T-helper 2 cell treated with Interferon-gamma antibody and Interleukin-4, amounts not matched to agents 5 μg/mL and 100 μg/mL, for 36 hours (primary cell): ENCODE measurements at places on chromosomes 6 and 20.
A peak's percentile ranks its signal among the peaks of the same experiment; 100 is the strongest.

DNA sequence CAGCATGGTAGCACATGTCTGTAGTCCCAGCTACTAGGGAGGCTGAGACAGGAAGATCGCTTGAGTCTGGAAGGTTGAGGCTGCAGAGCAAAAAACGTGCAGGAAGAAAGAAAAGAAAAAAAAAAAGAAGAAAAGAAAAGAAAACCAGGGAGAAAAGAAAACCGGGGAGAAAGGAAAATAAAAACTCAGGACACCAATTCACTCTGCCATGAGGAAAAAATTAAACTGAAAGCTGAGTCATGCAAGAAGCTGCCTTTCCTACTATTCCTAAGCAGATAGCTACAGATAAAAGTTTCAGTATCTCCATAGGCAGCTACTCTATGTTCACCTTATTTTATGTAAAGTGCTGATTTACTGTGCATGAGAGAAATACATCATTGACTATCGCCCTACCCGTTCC lies 10.5 kb downstream of the PTGIS start:
- peaks cover 3% of the 10 kb centered on the region for H3K4me1 ChIP-seq
- H3K27me3 ChIP-seq, result peaks cover 26% of the 10 kb centered on the region
- DNase-seq, result no peak
- peaks cover 30% of the 10 kb centered on the region for H3K36me3 ChIP-seq
- H3K27ac ChIP-seq, result no peak overlapping the region

- DNase-seq, result no peak
- H3K27ac ChIP-seq, result no peak overlapping the region
- H3K27me3 ChIP-seq, result no peaks in the 10 kb centered on the region
- H3K4me3 ChIP-seq, result no peak overlapping the region
- H3K36me3 ChIP-seq, result peaks cover 10% of the 10 kb centered on the region
These were observed 70.8 kb upstream of the FBXO30 start for GRCh38 chr6:145885431-145885830.

DNA sequence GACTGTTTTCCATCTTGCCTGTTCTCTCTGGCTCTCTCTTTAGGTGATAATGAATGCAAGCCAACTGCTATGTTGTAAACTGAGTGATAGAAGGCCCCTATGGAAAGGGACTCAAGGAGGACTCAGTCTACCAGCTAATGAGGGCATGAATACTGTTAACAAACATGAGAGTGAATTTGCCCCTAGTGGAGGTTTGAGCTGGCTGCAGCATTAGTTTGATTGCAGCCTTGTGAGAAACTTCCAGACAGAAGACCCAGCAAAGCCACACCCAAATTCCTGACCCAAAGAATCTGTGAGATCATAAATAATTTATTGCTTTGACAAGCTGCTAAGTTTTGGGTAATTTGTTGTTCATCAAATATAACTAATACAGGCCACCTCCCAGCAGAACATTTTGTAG lies 50.0 kb upstream of the PLCB1 start:
- no peak overlapping the region for H3K4me3 ChIP-seq
- no peaks in the 10 kb centered on the region for H3K4me1 ChIP-seq
- peaks cover 5% of the 10 kb centered on the region for H3K27me3 ChIP-seq
- H3K27ac ChIP-seq, result no peak overlapping the region

GRCh38 chr6:147248859-147249258 lies 44.6 kb downstream of the STXBP5 start:
- DNase-seq, result no peak
- no peak overlapping the region for H3K27ac ChIP-seq
- H3K4me3 ChIP-seq, result no peak overlapping the region
- H3K27me3 ChIP-seq, result no peaks in the 10 kb centered on the region

DNA sequence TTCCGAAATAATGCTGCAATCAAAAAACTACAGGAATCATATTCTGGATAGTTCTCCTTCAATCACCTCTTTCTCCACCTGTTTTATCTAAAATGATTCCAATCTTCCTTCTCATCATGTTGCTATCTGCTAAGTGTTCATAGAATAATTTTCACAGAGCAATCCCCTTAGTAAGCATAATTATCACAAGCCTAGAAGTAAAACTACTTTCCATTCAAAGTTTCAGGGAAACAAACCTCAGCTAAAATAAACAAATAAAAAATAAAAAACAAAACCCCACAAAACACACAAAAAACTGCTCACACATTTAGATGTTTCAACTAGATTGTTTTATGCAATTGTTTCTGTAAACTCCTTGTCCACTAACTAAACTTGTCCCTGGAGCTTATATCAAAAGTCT lies 291.2 kb downstream of the PHACTR1 start:
- no peak for DNase-seq
- no peaks in the 10 kb centered on the region for H3K4me1 ChIP-seq
- H3K27ac ChIP-seq, result no peak overlapping the region
- H3K36me3 ChIP-seq, result no peaks in the 10 kb centered on the region
- H3K27me3 ChIP-seq, result peaks cover 27% of the 10 kb centered on the region

- H3K36me3 ChIP-seq, result no peaks in the 10 kb centered on the region
- no peak overlapping the region for H3K4me3 ChIP-seq
- peaks cover 13% of the 10 kb centered on the region for H3K27me3 ChIP-seq
- H3K4me1 ChIP-seq, result no peaks in the 10 kb centered on the region
- no peak for DNase-seq
These were observed 57.4 kb downstream of the ARHGAP40 start for GRCh38 chr20:38658879-38659596.

DNA sequence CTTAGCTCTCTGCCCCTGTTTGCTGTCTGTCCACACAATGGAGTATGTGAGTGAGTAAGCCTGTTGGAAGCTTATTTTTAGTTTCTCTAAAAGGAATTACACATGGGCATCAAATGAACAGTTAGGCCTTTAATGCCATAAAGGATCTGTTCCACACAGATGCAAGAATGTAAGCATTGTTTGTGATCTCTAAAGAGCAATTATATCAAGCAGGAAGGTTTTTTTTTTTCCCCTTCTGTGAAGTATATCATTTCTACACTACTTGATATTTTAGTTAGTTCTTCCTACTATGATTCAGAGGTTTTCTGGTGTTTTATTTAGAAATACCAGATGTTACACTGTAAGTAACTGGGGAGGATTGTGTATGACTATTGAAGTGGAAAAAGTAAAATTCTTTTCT lies 627.5 kb downstream of the COL12A1 start:
- DNase-seq, result no peak
- no peak overlapping the region for H3K27ac ChIP-seq
- H3K36me3 ChIP-seq, result no peaks in the 10 kb centered on the region
- no peaks in the 10 kb centered on the region for H3K27me3 ChIP-seq
- H3K4me3 ChIP-seq, result no peak overlapping the region

DNA sequence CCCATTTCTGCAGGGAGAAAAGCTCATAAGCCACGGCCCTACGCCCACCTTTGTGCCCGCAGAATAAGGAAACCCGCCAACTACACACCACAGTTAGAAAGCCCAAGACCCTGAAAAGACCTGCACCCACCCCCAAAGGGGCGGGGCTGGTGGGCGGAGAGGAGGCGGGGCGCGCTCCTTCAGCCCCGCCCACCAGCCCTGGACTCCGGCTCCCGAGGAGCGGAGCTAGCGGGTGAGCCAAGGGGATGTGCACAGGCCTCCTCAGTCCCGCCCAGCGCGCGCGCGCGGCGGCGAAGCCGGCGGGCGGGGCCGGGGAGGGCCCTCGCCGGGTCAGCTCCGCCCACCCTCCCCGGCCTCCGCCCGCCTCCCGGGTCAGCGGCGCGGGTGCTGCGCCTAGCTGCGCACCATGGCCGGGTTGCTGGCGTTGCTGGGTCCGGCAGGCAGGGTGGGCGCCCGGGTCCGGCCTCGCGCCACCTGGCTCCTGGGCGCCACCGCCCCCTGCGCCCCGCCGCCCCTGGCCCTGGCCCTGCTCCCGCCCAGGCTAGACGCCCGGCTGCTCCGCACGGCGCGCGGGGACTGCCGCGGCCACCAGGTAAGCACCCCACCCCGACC lies at the start of gene FAM210B:
TSS of gene FAM210B (plus strand) at position 375 of the 612 bp plus-strand sequence. CDS start at position 407, 32 bp downstream.
- H3K27me3 ChIP-seq, result peaks cover 14% of the 10 kb centered on the region
- no peaks in the 10 kb centered on the region for H3K36me3 ChIP-seq
- H3K27ac ChIP-seq, result no peak within 1 kb of the TSS
- H3K4me1 ChIP-seq, result peaks cover 8% of the 10 kb centered on the region
- H3K4me3 ChIP-seq, result peak within 1 kb of the TSS; percentile 85
- DNase-seq, result peak; percentile 78

DNA sequence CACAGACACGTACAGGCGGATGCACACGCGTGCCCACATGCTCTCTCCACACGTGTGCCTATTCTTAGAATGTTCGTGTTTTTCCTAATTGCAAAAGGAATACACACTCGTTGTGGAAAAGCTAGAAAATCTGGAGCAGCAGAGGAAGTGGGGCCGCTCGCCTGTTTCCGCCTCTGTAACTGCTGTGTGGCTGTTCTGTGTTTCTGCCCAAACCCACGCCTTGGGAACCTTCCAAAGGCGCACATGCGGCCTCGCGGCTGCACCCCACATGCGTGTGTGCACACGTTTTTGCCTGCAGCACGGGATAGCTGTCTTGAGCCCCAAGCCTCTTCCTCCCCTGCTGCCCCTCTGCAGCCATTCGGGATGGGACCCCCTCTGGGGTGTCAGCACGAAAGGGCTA lies 12.2 kb downstream of the SLC17A9 start:
- H3K27ac ChIP-seq, result no peak overlapping the region
- H3K4me3 ChIP-seq, result no peak overlapping the region
- DNase-seq, result no peak
- no peaks in the 10 kb centered on the region for H3K27me3 ChIP-seq

GRCh38 chr6:155030148-155030720 lies 35.1 kb downstream of the TIAM2 start:
- no peak overlapping the region for H3K27ac ChIP-seq
- no peak overlapping the region for H3K4me3 ChIP-seq
- H3K27me3 ChIP-seq, result no peaks in the 10 kb centered on the region
- DNase-seq, result no peak
- H3K36me3 ChIP-seq, result no peaks in the 10 kb centered on the region

GRCh38 chr20:33789109-33789857 lies 21.9 kb upstream of the CHMP4B start:
- no peak overlapping the region for H3K4me3 ChIP-seq
- H3K36me3 ChIP-seq, result peaks cover 5% of the 10 kb centered on the region
- peak overlapping the region; percentile 63 for H3K27ac ChIP-seq
- DNase-seq, result no peak
- peaks cover 19% of the 10 kb centered on the region for H3K4me1 ChIP-seq
- no peaks in the 10 kb centered on the region for H3K27me3 ChIP-seq

DNA sequence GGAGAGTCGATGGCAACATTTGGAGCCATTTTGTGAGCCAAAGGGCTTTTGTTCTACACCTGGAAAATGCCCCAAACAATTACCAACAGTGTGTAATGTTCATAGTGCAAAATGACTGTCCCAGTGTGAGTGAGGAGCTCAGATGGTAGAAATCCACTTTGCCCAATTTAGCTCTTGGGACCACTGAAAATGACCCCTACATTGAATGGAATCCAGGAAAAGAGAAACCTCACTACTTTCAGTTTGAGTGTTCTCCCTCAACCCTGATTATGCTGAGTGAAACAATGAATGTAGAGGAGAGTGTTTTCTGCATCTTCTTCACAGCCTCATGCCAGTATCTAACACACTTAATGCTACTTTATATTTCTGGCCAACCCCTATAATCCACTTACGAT lies 84.9 kb upstream of the NRN1 start:
- no peaks in the 10 kb centered on the region for H3K36me3 ChIP-seq
- no peak overlapping the region for H3K27ac ChIP-seq
- no peaks in the 10 kb centered on the region for H3K27me3 ChIP-seq
- H3K4me1 ChIP-seq, result peaks cover 2% of the 10 kb centered on the region
- DNase-seq, result no peak
- H3K4me3 ChIP-seq, result no peak overlapping the region

GRCh38 chr20:51284871-51285270 lies 257.6 kb downstream of the NFATC2 start:
- DNase-seq, result no peak
- H3K4me1 ChIP-seq, result peaks cover 5% of the 10 kb centered on the region
- no peaks in the 10 kb centered on the region for H3K27me3 ChIP-seq

GRCh38 chr6:5302220-5302946 lies 41.1 kb downstream of the FARS2 start:
- H3K36me3 ChIP-seq, result no peaks in the 10 kb centered on the region
- H3K4me3 ChIP-seq, result peak overlapping the region; percentile 61

DNA sequence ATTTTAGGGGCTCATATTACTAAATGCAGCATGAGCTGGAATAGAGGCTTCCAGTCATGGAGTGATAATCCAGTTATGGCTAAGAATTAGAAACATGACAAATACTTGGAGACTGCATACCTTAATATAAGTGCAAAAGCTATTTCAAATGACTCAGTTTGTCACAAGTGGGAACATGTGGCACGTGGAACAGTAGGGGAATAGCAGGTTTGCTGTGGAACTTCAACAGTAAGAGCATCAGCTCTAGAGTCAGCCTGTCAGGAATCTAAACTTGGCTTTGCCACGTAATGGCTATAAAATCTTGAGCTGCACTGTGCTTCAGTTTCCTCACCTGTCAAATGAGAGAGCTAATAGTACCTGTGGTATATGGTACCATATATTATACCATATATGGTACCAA lies 62.1 kb downstream of the HTR1B start:
- H3K4me3 ChIP-seq, result no peak overlapping the region
- no peaks in the 10 kb centered on the region for H3K27me3 ChIP-seq
- no peak overlapping the region for H3K27ac ChIP-seq
- DNase-seq, result no peak
- no peaks in the 10 kb centered on the region for H3K4me1 ChIP-seq

GRCh38 chr6:93300661-93301060 lies 118.7 kb downstream of the EPHA7 start:
- no peak for DNase-seq
- no peaks in the 10 kb centered on the region for H3K36me3 ChIP-seq
- H3K4me3 ChIP-seq, result no peak overlapping the region
- no peaks in the 10 kb centered on the region for H3K4me1 ChIP-seq
- no peaks in the 10 kb centered on the region for H3K27me3 ChIP-seq

GRCh38 chr20:33654680-33655161 lies 7.4 kb upstream of the C20orf144 start:
- H3K4me1 ChIP-seq, result peaks cover 14% of the 10 kb centered on the region
- no peaks in the 10 kb centered on the region for H3K27me3 ChIP-seq
- peaks cover 2% of the 10 kb centered on the region for H3K36me3 ChIP-seq
- peak overlapping the region; percentile 23 for H3K27ac ChIP-seq
- DNase-seq, result no peak
- no peak overlapping the region for H3K4me3 ChIP-seq

- no peak overlapping the region for H3K4me3 ChIP-seq
- no peak overlapping the region for H3K27ac ChIP-seq
- H3K4me1 ChIP-seq, result peaks cover 3% of the 10 kb centered on the region
These were observed 285.6 kb downstream of the CDKAL1 start for GRCh38 chr6:20819774-20820400.

DNA sequence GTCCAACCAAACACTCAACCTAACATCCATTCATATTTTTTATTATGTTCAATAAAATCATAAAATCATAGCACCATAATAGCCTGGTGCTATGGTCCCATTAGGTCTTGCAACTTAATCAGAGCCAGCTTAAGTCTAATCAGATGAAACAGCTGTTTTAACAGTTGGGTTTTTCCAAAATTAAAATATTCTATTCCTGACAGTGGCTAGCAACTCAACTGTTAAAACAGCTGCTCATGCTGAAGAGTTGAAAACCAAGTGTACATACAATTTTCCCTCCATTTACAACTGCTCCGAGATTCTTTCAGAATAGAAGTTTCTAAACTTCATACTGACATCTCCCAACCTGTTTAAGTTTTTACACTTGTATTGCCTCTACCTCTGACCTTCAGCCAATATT lies 89.5 kb downstream of the UBE3D start:
- no peaks in the 10 kb centered on the region for H3K4me1 ChIP-seq
- H3K36me3 ChIP-seq, result no peaks in the 10 kb centered on the region
- no peak overlapping the region for H3K27ac ChIP-seq
- no peak for DNase-seq
- no peak overlapping the region for H3K4me3 ChIP-seq
- H3K27me3 ChIP-seq, result no peaks in the 10 kb centered on the region

- H3K36me3 ChIP-seq, result no peaks in the 10 kb centered on the region
- no peak overlapping the region for H3K27ac ChIP-seq
- H3K4me1 ChIP-seq, result no peaks in the 10 kb centered on the region
- no peak for DNase-seq
These were observed 802.0 kb downstream of the C6orf118 start for GRCh38 chr6:164507206-164507940.
